ENCODE measurements at places on chromosomes 7 and 10.

DNA sequence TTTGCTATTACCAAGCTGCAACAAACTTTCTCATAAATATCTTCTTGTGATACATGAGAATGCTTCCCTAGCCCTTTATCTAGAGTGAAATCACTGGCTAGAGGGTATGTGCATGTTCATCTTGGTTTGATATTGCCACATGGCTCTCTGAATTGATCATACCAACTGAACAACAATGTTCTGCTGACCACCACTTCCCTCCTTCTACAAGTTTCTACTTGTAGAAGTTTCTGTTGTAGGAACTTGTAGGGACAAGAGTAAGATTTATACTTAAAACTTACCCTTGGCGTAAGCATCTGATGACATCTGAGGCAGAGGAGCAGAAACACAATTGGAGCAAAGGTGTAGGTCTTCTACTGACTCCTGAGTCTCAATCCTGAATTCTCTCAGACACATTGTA is 86.3 kb upstream of the FAM13C start:
- DNase-seq: no peak

DNA sequence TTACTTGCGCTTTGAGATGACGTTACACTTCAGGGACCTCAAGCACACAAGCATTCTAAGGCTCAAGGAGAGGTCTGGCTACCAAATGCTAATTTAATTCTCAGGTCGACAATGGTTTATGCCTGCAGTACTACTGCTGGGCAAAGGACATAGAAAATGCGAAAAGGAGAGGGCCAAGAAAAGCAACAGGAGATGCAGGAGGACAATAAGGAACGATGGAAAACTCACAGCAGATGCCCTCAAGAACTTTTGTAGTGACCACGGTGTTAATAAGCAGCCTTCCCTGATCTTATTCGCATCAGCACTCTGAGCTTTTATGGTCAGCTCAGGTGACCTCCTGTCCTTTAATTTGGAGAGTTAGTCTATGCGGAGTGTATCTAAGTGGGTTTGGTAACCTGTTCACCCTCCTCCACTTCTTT is 146.3 kb downstream of the GPR85 start:
- DNase-seq: no peak

- no peak for DNase-seq
Measured at GRCh38 chr7:101998029-101998905, 180.8 kb downstream of the CUX1 start.

DNA sequence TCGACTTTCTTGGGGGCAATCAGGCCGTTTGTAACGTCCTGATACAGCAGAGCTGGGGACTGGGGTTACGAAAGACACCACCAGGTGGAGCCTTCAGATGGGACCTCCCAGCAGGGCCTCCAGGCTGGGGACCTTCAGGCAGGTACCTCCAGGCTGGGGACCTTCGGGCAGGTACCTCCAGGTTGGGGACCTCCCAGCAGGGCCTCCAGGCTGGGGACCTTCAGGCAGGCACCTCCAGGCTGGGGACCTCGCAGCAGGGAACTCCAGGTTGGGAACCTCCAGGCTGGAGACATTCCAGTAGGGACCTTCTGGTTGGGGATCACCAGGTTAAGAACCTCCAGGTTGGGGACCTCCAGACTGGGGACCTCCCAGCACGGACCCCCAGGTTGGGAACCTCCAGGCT is 23.5 kb upstream of the GPR146 start:
- no peak for DNase-seq

- DNase-seq: no peak
Measured at GRCh38 chr7:11615174-11615573, 216.8 kb downstream of the THSD7A start.

DNA sequence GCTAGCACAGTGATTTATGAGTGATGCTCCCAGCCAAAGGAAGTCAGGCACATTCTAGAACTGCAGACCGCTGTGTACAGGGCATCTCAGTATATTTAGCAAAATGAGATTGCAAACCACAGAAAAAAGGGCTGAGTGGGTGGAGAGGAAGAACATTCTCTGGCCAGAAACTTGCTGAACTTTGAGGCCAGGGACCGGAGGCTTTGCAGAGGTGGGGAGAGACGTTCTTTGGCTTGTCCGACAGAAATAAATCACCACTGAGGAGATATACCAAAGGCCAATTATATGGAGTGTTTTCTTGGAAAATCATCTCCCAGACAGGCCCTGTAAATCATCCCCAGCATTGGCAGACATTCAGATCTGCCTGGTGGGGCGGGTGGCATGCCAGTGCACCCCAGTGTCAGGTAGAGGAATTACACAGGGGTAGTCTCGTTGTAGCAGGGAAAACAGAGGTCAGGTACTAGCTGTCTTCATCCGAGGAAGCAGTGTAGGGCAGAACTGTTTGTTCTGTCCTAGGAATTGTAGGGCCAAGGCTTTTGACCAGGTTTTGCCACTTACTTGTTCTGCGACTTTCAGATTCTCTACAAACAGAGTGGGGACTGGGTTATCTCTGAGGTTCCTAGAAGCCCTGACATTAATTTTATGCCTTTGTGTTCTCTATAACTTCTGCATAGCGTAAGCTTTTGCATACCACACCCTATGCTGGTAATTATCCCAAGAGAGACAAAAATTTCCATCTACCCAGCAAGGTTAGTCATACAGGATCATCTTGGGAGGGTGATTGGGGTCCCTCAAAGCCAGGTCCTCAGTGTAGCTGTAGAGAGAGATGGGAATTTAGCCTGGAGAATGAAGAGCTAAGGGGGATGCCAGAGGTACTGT is 655.6 kb downstream of the LRMDA start:
- no peak for DNase-seq

GRCh38 chr7:137130751-137131158 is 212.8 kb downstream of the PTN start:
- no peak for DNase-seq

- no peak for DNase-seq
Measured at GRCh38 chr7:157718303-157719007, 381.7 kb downstream of the DNAJB6 start.

DNA sequence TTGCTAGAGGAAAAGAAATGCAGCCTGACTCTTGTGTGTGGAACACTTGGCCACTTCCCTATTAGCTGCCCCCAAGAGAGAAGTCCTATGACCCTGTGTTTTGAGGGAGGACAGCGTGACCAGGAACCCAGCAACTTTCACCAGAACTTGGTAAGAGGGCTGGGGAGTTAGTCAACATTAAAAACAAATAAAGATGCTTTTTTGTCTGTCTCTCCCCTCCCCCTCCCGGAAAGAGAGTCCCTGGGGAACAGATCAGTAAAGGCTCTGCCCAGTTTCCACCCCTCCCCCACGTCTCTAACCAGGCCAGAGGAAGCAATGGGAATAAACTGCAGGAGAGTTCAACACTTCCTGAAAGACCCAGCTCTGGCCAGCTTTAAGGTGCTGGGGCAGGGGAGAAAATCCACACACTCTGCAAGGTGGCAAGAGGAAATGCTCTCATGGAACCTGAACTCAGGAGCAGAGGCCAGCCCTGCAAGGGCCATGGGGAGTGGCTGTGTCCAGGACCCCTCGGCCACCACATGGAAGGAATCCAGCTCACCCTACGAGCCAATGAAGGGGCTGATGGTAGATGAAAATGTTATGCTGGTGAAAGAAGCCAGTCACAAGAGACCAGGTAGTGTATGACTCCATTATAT is 21.5 kb downstream of the SH3PXD2A start:
- DNase-seq: no peak
